ENCODE measurements at places on chromosomes 7 and 10.

GRCh38 chr10:50470345-50470744, 153.4 kb downstream of the SGMS1 start:
- no peak for DNase-seq

- no peak for DNase-seq
Observed at GRCh38 chr7:108268200-108268820, 138.1 kb upstream of the LAMB4 start.

DNA sequence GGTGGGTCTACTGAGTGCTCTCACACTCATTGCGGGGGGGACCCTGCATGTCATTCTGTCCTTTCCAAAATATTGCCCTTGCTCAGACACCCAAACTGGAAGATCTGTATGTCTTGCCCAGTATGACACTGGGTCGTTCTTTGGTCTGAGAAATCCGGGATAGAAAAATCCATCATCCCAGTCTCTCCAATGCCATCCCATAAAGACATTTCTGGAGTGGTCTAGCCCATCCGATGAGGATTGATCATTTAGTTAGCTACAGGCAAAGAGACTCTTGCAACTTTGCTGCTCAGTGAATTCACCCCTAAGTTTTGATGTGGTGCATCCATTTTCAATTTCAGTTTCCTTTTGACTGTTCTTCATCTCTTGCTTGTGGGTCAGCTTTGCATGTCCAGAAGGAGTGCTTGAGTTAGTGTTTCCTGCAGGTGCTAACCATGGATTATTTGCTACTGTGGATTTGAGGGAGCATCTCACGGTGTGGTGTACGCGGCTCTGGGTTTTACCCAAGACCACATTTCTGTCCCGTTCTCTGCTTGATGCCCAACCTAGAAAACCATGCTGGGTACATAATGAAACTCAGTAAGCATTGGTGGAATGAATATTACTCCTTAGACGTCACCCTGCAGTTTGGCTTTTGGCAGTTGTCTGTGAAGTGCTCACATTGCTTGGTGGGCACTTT, 247.0 kb upstream of the MKI67 start:
- no peak for DNase-seq

GRCh38 chr10:33963729-33964128, 629.3 kb upstream of the NRP1 start:
- DNase-seq, result no peak

DNA sequence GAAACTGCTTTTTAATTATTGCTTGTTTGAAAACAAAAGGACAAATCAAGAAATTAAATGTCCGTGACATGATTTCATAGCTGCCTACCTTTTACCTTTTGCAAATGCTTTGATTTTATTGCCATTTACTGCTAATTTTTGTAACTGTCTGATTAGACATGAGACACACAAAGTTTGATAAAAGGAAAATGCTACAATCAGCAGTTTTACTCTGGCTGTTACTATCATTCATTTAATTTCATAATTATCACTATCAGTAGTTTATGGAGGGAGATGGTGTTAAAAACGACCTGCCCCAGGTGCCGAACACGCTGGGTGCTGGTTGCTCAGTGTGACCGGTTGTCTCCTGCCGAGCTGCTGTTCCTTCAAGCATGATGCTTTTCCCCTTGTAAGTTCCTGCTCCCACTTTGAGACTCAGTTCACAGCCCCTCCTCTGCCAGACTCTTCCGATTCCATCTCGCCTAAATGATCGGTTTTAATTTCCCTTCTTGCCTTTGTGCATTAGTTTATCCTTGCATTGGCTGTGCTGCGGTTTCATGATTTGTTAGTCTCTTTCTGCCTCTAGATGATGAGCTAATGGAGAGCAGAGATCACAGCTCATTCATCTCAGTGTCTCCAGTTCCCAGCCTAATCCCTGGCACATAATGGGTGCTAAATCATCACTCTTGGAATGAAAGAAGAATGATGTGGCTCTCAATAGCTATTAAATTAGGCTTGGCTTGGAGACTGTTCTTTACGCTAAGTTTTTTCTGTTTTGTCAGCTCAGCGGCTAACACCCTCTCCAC, 110.6 kb downstream of the PFKFB3 start:
- DNase-seq, result no peak

GRCh38 chr7:22627136-22627535, 99.9 kb upstream of the IL6 start:
- DNase-seq, result no peak

DNA sequence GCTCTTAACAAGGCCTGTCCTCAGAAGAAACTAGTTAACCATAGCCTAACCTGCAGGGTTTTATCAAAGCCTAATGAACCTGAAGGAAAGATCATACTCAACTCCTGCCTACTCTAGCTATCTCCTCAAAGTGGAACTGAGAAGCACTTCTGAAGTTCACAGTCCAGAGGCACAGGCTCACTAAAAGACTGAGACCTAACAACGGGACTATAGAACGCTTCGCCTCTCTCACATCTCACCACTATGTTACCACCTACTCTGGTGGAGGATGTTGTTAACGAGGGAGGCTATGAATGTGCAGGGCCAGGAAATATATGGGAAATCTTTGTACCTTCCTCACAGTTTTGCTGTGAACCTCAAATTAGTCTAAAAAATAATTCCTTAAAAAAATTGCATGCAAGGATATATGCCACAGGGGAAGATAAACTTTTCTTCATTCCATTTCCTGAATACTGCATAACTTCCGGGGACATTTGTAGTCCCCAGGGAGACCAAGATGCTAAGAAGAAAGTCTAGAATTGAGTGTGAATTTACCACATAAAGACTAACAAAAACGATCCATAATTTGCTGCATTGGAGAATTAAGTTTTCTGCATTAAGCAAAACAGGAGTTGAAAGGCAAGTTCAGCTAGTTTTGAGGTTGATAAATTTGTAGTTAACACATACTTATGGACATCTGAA, 21.6 kb downstream of the LIPJ start:
- DNase-seq, result no peak

DNA sequence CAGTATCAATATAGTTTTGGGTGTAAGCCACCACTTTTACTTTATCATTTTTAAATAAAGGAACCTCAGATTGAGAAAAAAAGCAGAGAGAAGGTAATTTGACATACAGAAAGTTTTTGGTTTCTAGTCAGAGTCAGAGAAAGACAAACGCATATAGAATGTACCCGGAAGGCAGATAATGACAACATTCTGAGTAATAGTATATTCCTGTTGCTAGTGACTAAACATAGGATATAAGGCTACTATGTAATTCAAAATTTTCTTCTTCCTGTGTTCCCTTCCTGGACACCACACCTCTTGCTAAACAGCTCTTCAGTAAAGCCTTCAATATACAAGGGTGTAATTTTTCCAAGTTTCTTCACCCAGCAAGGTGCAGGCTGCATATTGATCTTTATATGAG, 597.6 kb downstream of the PCDH15 start:
- no peak for DNase-seq

DNA sequence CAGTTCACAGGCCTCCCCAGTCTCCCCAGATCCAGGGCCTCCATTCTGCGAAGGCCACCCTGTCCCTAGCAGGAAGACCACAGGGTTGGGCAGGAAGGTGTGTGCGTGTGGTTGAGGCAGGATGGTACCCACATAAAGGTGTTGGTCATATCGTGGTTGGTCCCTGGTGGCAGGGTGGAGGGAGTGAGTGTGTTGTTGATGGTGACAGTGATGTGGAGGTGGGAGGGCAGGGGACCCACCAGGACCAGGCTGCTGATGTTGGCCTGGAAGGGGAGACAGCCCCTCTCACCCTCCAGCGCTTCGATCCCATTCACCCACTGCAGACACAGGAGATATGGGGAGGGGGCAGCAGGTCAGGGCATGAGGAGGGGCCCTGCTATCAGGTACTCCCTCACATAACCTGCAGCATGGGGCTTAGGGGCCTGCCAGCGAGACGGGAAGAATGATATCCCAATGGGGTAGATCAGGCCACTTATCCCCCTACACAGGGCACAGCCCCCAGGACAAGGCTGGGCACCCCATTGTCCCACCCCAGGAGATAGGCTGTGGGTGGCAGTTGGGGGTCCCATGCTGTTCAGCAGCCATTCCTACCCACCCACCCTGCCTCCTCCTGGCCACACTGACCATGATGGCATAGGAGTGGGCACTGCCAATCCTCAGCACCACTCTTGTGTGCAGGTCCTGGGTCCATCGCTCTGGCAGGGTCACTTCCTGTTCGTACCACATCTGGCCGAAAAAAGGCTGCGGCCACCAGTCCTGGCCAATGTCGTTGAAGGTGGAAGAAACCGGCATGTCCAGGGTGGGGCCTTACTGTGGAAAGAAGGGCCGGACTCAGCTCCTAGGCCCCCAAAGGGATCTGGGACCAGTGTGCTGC, 69.0 kb upstream of the ZNF479 start:
- no peak for DNase-seq

DNA sequence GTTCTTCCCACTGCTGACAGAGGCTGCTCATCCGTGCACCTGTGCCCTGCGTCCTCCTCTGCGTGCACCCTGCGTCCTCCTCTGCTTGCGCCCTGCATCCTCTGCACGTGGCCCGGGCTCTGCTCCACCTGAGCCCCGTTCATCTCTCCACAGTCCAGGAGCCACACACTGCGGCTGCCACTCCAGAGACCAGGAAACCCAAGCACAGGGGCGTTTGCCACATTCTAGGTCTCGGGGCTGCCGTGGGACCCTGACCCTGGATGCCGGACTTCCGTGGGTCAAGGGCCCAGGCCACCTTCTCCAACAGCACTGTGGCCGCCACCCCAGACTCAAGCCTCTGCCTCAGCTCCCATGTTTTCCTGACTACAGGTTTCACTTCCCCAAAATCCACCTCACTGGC, 460.4 kb downstream of the PTPRN2 start:
- no peak for DNase-seq

DNA sequence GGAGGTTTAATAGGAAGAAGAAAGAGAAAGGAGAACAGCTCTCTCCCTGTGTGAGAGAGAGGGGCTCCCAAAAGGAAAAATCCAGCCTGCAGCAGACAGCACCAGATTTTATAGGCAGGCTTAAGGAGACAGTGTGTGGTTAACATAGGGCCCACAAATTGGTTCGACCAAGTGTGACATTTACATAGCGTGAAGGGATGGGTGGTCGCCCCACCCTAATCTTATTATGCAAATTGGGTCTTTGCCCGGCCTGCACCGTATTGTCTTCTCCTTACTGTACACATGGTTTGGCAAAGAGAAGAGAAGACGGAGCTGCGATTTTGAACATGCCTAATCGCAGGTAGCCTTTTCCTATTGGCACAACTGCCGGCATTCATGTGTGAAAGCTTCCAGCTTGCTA, 756.3 kb downstream of the NXPH1 start:
- peak; percentile 32 for DNase-seq

DNA sequence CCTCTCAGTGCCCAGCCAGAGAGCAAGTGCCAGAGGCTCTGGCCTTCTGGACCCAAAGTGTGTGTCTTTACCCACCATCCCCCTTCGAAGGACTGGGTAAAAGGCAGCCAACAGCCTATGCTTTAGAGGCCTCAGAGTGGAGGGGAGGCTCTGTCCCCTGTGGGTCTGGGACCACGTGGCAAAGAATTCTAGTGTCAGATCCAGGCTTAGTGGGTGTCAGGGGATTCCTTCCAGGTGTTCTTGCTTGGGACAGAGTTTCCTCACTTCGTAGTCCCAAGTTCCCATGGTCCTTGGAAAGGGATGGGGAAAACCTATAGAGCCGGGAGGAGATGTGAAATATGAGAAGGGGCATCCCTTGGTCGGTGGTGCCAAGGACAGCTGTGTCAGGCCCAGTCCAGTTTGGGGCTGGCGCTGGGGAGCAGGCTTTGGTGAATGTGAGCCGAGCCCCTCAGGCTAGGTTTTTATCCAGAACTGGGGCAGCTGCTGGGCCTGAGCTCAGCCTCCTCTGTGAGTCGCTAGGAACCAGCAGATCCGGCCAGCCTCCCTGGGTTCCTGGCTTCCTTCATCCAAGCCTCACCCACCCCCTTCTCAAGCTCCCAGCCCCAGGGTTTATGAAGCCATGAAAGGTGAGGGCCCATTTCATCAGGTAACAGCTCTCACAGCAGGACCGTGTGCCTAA, 71.2 kb downstream of the C10orf105 start:
- no peak for DNase-seq

DNA sequence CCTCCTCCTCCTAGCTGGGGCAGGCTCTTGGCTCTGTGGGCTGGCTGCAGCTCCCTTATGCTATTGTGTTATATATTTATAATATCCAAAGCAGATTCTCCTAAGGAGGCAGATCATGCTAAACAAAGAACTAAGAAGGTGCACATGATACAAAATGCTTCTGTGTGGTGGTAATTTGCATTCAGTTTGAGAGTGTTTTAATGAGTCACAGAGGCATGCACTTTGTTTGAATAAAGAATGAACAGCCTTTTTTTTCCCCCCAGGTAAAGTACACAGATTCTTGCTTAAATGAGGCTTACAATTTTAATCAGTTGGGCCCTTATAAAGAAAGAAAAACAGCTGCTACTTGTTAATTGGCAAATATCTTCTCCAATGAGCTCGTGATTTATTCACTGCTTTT, 95.0 kb downstream of the FANK1 start:
- no peak for DNase-seq

DNA sequence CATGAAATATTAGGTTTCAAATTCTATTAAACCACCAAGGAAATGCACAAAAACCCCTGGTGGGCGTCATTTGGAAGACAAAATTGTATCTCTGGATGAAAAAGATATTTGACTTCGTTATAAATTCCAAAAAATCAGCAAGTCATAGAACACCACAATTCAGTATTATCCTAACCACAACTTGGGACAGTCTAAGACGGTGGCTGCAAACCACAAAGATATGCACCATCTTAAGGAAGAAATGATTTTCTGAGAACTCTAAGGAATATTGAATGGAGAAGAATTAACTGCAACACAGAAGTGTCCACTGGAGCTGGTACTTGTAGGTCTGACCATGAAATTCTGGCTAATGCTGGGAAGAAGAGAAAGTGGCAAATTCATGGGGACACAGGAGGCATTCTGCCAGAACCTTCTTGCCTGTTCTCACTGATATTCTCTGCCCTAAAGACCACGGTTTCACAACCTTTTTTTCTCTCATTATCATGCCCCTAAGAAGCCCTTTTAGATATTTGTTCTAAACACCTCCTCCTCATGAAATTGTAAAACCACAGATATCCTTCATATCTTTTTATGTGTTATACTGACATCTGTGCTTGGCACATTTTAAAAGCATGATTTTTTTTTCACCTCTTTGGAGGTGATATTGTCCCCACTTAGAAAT, 92.9 kb downstream of the SFMBT2 start:
- DNase-seq, result no peak

- DNase-seq, result no peak
Observed at GRCh38 chr7:126937171-126937570, 315.6 kb downstream of the GRM8 start.

DNA sequence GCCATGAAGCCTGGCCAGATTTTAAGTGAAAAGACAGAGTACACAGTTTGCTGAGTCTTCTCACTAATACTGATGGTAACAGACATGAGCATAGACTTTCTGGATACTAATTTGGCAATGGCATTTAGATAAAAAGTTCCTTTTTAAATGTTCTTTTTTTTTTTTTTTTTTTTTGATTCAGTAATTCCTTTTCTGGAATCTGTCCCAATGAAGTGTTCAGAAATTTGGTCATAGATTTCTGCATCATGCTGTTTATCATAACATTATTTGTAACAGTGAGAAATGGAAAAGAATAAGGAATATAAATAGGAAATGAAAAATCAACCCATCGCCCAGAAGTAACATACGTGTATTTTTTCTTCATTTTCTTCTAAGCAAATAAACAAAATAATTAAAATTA, 354.9 kb downstream of the CALN1 start:
- DNase-seq, result no peak
